ENCODE measurements at places on chromosomes 4 and X.

DNA sequence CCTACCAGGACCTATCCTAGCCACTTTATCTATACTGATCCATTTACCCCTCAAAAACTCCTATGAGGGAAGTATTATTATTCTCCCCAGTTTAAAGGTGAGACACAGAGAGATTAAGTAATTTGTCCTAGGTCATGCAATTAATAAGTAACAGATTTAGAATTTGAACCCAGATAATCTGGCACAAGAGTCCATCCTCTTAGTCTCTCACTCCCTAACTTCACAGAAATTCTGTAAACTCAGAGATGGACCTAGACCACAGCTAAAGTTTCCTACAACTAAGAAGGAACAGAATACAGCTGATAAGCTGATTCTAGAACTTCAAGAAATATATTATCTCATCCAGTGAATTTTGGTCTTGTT lies 58.7 kb downstream of the TEC start:
- DNase-seq: no peak

DNA sequence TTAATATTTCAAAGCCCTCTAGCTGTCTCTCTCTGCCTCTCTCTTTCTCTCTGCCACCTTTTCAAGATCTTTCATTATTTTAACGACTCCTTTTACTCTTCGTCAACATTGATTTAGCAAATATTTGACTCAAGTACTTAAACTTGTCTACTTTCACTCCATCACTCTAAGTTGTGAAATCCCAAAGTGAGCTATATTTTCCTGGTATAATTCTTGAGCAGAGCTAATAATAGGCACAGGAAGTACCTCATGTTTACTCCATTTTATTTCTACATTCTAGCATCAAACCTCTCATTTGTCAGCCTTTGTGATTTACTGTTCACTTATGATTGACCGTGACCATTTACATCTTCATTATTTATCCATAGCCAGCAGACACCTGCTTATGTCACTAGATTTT lies 482.5 kb downstream of the RPA4 start:
- DNase-seq: no peak

- DNase-seq: no peak
These were observed 29.1 kb upstream of the GRSF1 start for GRCh38 chr4:70868778-70869177.

- no peak for DNase-seq
These were observed 5.5 kb downstream of the CLCN3 start for GRCh38 chr4:169625886-169626285.

GRCh38 chr4:105399532-105400161 lies 74.2 kb downstream of the PPA2 start:
- peak; percentile 27 for DNase-seq

GRCh38 chr4:20778896-20779295 lies 78.6 kb downstream of the PACRGL start:
- no peak for DNase-seq

DNA sequence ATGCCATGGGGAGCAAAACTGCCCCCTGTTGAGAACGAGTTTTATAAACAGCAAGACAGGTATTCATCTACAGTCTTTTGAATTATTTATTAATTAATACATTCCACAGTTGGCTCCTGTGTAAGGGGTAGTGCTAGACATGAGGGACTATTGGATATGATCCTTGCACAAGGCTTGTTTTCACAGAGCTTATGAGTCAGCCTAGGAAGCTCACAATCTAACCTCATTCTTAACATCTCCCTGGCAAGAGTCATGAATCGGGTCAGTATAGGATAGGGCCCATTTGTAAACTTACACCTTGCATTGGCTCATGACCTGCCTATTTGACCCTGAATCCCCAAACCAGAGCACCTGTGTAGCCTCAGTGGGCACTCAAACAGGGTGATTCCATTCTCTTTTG lies 209.1 kb upstream of the HCCS start:
- DNase-seq: peak; percentile 3

DNA sequence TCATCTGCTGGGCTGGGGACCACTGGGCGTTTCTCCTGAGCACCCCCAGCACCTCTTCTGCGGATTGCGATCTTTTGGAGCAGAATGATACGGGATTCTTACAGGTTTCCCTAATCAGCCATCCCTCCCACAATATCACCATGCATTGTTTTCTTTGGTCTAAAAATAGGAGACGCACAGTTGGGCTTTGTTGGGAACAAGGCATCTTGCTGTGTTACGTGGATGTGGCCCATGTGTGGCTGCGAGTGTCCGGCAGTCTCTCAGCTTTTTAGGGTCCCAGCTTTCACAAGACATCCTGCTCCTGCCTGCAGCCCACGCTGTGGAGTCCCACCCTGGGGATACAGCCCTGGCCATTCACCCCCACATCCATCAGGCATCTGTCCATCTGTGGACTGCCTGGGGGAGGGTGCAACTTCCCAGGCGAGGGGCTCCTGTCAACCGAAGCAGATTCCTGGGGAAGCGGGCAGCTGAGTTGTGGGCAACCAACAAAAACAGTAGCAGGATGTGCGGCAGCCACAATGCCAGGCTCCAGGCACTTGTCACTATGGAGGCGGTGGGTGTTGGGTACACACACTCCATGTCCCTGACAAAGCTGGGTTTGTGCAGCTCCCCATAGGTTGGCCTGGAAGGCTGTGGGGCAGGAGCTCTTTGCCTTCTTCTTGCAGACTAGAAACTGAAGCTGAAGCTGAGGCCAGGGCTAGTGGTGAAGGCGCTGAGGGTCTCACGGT lies 185.5 kb upstream of the PSAPL1 start:
- DNase-seq: no peak

GRCh38 chr4:122766950-122767349 lies 34.4 kb downstream of the BBS12 start:
- DNase-seq: no peak

DNA sequence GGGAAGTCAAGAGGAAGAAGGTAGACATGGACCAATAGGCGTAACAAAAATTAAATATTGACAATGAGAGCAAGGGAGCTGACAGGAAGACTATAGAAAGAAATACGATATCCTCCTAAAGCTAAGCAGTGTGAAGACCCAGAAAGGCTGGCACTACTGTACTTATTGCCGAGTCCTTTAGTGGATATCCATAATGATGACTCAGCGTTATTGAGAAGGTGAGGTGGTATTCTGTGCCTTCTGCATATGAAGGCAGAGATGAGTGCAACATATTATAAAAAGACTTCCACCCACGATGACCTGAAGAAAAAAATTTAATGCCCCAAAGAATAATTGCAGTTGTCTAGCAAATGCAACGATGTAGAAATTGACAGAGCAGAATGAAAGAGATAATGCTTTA lies 13.0 kb upstream of the MCF2 start:
- no peak for DNase-seq

GRCh38 chrX:13828392-13828791 lies 11.5 kb upstream of the GPM6B start:
- no peak for DNase-seq

DNA sequence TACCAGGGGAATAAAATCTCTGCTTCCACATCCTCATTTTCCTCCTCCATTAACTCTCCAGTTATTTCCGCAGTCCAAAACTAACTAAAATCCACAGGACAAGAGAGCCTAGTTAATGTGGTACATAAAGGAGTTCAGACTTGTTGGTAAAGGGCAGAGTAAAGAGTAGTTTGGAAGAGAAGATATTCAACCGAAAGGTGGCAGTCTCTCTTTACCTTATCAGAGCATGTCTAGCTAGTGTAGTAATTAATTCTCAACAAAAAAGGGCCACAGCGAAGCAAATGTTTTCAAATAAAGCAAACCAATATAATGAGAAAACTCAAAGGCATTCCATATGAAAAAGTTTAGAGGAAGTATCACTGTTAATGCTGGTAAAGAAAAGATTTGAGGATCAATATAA lies 286.5 kb downstream of the GLUD2 start:
- no peak for DNase-seq

DNA sequence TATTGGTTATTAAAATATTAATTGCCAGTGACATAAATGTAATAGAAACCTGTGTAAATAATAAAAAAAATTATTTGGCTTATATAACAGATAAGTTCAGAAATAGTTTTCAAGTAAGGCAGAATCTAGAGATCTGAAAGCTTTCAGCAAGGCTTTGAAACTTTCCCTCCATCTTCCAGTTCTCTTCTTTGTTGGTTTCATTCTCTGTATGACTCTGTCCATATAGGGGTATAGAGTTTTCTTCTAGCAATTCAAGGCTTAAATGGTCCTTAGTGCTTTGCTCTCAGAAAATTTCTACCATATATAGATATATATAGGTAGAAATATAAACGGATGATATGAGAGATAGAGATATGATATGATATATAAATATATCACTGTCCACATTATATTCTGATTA lies 160.5 kb upstream of the GABRA2 start:
- DNase-seq: no peak

GRCh38 chr4:140448162-140448561 lies 20.7 kb upstream of the CLGN start:
- no peak for DNase-seq

DNA sequence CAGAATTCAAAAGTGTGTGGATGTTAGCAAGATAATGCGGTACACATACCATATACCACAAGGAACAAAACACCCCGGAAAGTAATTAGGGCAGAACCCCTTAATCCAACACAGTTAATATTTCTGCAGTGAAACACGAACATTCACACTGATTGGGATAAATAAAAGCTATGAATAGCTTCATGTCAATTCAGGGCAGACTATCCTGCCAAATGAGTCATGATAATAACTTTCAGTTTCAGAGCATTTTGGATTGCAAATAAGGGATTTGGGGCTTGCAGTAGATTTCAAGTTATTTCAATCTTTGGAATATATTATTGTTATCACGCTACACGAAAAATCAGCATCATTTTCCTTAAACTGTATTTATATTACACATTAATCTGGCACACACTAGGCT lies 24.3 kb downstream of the IRF2 start:
- no peak for DNase-seq
